Epithelial cell of prostate (primary cell): ENCODE measurements at places on chromosomes 2 and 18.

DNA sequence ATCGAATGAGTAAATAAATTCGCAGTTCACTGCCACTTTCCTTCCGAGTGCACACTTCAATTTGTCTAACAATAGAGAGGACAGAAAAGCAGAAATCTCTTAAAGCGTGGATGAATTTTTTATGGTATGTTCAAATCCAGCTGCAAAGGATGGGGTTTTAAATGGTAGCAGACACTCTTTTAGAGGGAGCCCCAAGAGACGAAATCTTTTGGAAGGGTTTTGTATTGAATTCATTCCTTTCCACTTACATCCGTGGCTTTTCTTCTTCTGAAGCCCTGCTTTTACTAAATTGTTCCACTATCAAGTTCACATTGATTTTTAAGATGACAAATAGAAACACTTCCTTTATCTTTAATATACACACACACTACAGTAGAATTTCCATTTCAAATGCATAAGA, 680.7 kb downstream of the NR4A2 start:
- DNase-seq = no peak

DNA sequence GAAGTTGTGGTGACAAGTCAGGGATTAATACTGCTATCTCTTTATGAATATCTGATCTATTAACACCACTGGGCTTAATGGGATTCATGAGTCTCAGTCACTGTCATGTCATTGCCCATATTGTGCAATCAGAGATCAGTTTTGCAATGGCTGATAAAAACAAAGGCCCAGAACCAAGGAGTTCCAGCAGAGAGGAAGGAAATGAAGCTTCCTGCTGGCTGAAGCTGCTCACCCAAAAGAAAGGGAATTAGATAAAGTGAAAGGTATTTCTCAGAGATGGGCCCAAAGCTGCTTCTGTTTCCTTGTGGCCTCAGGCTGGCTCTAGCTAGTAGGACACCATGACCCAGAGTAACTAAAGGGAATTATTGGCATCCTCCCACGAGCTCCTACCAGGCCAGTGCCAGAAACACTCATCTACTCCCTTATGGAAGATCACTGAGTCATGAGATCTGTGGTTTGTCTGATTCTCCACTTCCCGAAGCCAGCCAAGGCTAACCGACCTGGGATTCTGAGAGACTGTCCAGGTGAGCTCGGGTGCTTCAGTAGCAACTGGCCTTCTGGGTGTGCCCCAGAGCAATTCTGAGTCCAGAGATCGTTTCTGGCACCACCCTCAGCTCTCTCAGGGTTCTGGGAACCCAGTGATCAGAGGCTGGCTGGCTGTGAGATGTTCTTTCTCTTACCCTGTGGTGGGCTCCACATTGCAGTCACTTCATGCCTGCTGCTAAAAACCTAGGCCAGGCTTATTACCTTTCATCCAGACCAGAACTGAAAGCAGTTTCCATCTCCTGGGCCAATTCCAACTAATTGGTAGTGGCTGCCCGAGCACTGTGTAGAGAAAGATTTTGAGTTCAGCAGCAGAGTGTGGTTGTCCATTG, 129.5 kb upstream of the PELI1 start:
- DNase-seq = peak; percentile 66

DNA sequence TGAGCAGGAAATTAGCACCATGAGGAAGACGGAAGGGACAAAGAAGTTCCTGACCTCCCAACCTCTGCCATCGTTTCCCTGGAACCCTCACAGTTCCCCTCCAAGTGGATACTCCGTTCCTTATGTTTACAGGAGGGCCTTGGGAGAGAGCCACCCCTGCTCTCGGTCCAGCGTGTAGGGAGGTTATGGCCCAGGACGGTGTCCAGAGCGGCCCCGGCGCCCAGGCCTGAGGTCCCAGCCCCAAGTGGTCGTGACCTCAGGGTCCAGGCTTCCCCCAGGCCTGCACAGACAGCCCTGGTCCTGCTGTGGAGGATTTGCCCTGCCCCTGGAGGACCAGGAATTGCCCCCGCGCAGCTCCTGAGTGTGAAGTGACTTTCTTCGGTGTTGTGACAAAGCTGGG, 61.8 kb upstream of the RBM44 start:
- no peak for DNase-seq

DNA sequence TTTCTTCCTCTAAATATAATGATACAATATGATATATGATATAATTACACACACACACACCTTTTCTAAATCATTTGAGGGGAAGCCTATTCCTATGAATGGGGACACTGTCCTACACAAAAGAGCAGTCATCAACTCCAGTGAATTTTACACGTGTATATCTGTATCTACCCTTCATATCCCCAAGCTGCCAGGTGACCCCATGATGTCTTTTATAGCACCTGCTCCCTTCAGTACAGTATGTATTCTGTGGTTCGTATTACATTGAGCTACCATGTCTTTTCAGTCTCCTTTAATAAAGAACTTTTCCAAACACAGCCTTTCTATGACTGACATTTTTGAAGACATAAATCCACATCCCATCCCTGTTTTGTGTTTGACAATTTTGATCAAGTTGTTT, 19.0 kb downstream of the TBC1D8 start:
- DNase-seq = no peak

DNA sequence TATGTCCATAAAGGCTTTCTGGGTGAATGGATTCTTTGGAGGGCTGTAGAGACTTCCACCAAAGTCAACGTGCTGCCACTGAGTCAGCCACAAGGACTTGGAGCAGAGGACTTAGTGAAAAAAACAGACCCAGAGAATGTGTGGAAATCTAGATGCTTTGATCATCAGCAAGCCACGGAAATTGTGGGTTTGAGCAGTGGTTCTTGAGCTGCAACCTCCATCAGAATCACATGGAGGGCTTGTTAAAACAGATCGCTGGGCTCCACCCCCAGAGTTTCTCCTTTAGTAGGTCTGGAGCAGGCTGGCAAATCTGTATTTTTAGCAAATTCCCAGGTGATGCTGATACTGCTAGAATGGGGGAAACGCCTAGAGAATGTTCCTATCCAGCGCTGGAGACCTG, 95.3 kb downstream of the RBM43 start:
- DNase-seq = no peak

DNA sequence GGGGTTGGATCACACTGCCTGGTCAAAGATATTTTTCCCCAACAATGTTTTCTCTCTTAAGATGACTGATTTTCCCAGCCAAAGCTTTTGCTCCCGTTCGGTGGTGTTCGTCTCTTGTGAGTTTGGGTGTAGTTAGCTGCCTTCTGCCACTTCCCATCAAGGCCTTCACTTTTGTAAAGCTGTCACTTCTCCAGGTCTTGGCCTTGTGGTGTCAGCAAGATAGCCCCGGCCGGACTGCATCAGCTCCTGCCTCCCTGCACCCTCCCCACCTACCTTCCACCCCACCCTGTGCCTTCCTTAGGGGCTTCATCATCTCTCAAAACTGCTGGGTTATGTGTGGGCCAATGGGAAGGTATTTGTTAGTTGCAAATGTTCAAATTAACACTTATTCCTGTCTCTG, 228.9 kb downstream of the BCL11A start:
- no peak for DNase-seq

GRCh38 chr2:234091432-234091879, 41.0 kb downstream of the SPP2 start:
- DNase-seq = no peak

DNA sequence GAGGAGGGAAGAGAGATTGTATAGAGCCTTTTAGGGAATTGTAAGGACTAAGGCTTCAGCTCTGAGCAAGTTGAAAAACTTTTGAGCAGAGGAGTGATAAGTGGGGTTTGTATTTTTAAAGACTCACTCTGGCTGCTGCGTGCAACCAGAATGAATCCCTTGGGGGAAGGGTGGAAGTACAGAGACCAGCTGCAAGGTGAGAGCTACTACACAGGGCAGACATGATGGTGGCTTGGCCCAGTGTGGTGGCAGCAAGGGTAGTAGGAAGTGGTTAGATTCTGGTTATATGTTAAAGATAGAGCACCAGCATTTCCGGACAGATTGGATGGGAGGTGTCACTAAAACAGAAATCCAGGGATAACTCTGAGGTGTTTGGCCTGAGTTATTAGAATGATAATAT, 10.1 kb upstream of the SESTD1 start:
- no peak for DNase-seq

DNA sequence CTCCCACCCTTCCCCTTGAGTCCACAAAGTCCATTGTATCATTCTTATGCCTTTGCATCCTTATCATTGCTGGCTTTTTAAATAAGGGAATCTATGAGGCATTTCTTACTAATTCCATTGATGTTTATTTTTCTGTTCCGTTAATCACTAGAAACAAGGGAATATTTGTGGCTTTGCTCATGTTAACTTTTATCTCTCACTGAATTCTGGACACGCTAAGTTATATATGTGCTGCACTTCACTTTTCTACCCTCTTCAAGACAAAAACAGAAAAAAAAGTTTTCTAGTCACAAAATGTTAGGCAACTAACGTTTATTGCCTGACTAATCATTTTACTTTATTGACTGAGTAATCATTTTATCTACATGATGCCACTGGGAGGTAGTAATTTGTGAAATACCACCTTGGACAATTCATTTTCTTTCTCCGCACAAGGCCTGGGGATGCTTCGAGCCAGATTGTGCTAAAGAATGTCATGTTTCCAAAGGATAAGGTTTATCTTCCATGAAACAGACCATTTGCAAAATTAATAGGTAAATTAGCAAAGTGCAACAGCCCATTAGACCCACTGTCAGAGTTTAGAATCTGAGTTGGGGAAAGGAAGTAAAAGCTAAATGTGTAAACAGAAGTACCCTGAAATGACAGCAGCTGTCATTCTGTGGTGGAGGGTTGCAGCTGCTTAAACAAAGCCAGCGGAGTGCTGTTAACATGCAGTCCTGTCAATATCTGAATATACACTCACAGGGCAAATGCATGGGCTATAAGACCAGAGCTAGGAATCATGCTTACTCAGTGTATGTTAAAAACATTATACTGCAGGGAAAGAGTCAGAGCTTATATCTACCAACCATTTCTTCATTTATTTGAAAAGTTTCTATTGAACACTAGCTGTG, 658.7 kb downstream of the CNTNAP5 start:
- DNase-seq = no peak

DNA sequence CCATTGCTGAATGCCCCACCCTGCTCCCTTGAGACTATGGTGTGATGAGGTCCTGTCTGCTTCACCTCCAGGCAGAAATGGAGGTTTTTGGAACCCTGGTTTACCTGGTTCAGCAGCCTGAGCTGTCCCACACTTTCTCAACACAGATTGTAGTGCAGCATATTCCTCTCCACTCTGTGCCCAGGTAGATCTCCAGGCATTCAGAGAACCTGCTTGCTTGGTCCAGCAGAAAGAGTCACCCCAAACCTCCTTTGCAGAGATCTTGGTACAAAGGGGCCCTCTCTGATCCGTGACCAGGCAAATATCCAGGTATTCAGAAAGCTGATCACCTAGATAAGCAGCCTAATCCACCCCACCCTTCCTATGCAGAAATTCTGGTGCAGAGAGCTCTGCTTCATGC, 1288.2 kb upstream of the CRIM1 start:
- DNase-seq = no peak

DNA sequence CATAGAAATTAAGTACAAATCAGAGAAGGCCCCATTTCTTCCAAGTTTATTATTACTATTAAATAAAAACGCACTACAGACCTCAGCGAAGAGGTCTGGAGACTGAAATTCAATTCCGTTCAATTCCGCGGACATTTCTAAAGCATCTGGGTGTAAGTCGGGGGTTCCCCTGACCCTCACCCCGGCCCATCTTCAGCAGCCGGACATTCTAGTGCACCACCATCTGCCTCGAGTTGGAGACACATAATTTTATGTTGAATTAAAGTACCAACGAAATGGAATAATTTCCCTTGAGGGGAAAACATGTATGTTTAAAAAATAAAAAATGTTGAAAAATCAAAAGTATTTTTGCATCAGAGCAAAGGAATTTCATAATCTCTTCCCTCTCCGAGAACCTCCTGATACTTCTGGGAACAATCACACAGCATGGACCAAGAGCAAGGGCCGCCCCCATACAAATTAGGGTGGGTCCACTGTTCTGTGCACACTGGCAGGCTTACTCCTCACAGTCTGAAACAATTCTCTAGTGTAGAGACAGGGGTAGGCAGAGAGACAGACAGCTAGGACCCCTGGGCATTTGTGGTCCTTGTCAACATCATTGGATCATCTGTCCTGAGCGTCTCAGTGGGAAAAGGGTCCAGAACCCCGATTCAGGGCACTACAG, 29.3 kb downstream of the MBP start:
- no peak for DNase-seq

- DNase-seq = peak; percentile 55
Measured at GRCh38 chr2:204452464-204453023, 92.7 kb upstream of the PARD3B start.

- DNase-seq = no peak
Measured at GRCh38 chr2:218436992-218437391, 18.1 kb downstream of the VIL1 start.

DNA sequence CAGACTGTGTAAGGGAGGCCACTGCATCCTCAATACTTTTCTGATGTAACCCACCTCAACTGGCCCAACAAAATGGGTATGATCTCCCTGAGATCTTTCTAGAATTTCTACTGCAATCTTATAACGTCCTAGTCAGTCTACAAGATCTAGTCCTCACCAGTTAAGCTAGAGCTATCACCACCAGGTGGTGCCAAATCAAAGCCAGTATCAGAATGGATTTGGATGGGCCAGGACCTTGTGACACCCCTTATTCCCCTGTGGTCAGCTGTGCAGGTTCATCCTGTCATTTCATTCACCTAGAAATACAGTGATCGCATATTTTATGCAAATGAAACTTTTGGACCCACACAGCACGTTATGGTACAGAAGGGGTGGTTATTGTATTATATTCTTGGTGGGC, 90.3 kb downstream of the OLA1 start:
- DNase-seq = no peak

DNA sequence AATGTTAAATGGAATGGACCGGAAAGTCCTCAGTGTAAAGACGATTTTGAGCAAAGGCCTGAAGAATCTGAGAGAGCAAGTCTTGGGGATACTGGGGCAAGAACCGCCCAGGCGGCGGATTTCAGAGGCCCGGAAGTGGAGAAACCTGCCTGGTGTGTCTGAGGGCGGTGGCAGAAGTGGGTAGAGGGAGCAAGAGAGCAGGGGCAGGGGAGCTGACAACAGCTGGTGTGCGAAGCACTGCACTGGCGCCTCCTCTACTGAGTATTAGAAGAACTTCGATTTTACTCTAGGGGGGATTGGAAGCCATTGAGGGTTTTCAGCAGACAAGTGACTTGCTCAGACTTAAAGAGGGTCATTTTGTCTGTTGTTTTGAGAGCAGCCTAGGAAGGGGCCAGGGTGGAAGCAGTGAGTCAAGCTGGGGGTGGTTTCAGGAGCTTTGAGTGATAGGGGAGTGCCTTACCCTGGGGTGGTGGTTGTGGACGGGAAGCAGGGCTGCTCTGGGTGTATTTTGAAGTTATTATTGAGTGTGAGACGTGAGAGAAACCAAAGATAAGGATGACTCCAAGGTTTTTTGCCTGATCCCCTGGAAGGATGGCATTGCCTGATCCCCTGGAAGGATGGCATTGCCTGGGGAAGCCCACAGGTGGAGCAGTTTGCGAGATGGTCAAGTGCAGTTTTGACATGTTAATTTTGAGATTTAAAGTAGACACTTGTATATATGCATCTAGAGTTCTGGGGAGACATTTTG, 52.5 kb downstream of the ZNF236 start:
- DNase-seq = no peak
